ENCODE measurements at places on chromosomes 2 and 18. TPM values are rescaled to one million over a fixed set of nuclear protein-coding genes. Genes with fewer than 3 reads are reported as not detected.

ERMN gene
- total RNA-seq: 0.44 TPM

MARCO gene
- total RNA-seq: not detected

DNAJC5G gene
- not detected for total RNA-seq

SP140L gene
- 1.8 TPM for total RNA-seq

CCDC148 gene
- 1.4 TPM for total RNA-seq

G6PC2 gene
- total RNA-seq: not detected

RTP5 gene
- total RNA-seq: not detected

GALNT5 gene
- total RNA-seq: 0.20 TPM

NEU2 gene
- total RNA-seq: not detected

AFTPH gene
- 14.6 TPM for total RNA-seq

C2orf15 gene
- 0.23 TPM for total RNA-seq

ERLEC1 gene
- 22.2 TPM for total RNA-seq

CLEC4F gene
- not detected for total RNA-seq

ANKRD30BL gene
- total RNA-seq: not detected

CDKL4 gene
- total RNA-seq: 0.75 TPM

TSPYL6 gene
- not detected for total RNA-seq

ANO7 gene
- 3.2 TPM for total RNA-seq

CPO gene
- total RNA-seq: 0.47 TPM

SLC4A3 gene
- 10.0 TPM for total RNA-seq

FAM161A gene
- total RNA-seq: 21.9 TPM

C2orf72 gene
- total RNA-seq: 3.3 TPM

CIB4 gene
- total RNA-seq: not detected

ABHD1 gene
- 0.82 TPM for total RNA-seq

GAREM2 gene
- total RNA-seq: 21.8 TPM

CCDC141 gene
- total RNA-seq: not detected

HRH4 gene
- not detected for total RNA-seq

ETAA1 gene
- total RNA-seq: 18.8 TPM

SPIRE1 gene
- 34.9 TPM for total RNA-seq

HTR2B gene
- not detected for total RNA-seq

ASPRV1 gene
- total RNA-seq: 1.7 TPM

TCF23 gene
- total RNA-seq: not detected

GCC2 gene
- total RNA-seq: 24.6 TPM

GKN2 gene
- total RNA-seq: not detected

ATG4B gene
- 112 TPM for total RNA-seq

NPPC gene
- 16.5 TPM for total RNA-seq

IL36G gene
- not detected for total RNA-seq

CD226 gene
- 0.40 TPM for total RNA-seq

ANKRD44 gene
- 13.5 TPM for total RNA-seq

SERPINB13 gene
- not detected for total RNA-seq

CAPN13 gene
- total RNA-seq: not detected

CCDC68 gene
- not detected for total RNA-seq

ABCA12 gene
- total RNA-seq: 0.12 TPM

KCNJ3 gene
- total RNA-seq: 0.05 TPM

EPHA4 gene
- 108 TPM for total RNA-seq

RIT2 gene
- total RNA-seq: not detected

STARD6 gene
- not detected for total RNA-seq

IL36A gene
- total RNA-seq: not detected

OR6B3 gene
- not detected for total RNA-seq

OTOF gene
- 0.19 TPM for total RNA-seq

LAMA1 gene
- total RNA-seq: 96.1 TPM

FBXO15 gene
- total RNA-seq: 2.7 TPM

NEU4 gene
- 0.14 TPM for total RNA-seq

CXCR1 gene
- total RNA-seq: not detected

ANTXR1 gene
- total RNA-seq: 61.1 TPM

UGT1A4 gene
- not detected for total RNA-seq

AQP12B gene
- not detected for total RNA-seq

CNGA3 gene
- 0.84 TPM for total RNA-seq
